ENCODE measurements at places on chromosomes 4 and X.

- DNase-seq = no peak
Measured at GRCh38 chr4:110361921-110362320, 114.0 kb upstream of the ENPEP start.

DNA sequence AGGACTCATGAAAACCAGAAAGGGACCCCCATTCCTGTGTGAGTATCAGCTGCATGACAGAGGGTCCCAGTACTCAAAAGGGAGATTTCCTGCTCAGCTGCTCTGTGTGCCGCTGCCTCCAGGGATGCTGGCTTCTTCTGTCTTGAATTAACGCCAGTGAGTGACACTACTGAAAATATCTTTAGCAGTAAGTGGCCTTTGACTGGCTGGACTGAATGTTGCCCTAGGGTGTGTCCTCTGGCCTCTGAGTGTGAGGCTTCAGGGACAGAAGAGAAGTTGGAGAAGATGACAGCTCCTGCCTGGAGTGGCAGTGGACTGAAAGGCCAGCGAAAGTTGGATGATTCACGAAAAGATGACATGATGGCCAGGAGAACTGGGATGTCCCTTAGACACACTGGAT lies 95.4 kb downstream of the LIMCH1 start:
- no peak for DNase-seq

- no peak for DNase-seq
Measured at GRCh38 chrX:20668550-20668949, 401.8 kb upstream of the RPS6KA3 start.

- DNase-seq = no peak
Measured at GRCh38 chr4:176906709-176907108, 114.0 kb upstream of the VEGFC start.

DNA sequence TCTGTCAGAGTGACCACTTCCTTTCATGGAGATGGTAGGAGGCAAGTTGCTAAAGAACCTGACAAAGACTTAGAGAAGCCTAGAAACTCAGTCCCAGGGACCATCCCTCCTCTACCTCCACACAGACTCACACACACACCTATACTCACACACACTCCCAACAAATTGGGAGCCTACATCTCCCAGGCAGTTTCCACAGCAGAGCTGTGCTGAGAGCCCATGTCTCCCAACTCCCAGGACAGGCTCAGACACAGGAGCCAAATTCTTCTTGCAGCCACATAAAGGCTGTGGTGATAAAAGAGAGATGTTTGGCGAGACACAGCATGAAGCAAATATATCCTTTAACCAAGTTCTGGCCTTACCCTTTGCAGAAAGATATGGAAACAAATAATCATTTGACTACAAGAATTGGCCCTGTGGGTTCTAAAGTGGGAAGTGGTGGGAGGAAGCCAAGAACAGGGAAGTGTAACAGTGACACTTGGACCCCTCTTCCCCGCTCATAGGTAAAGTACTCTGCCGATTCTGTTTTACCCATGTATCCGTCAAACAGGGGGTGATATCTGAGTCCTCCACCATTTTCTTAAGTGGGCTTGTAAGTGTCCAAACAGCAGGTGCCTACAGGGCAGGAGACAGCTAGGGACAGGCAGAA lies 11.0 kb upstream of the IDS start:
- no peak for DNase-seq

DNA sequence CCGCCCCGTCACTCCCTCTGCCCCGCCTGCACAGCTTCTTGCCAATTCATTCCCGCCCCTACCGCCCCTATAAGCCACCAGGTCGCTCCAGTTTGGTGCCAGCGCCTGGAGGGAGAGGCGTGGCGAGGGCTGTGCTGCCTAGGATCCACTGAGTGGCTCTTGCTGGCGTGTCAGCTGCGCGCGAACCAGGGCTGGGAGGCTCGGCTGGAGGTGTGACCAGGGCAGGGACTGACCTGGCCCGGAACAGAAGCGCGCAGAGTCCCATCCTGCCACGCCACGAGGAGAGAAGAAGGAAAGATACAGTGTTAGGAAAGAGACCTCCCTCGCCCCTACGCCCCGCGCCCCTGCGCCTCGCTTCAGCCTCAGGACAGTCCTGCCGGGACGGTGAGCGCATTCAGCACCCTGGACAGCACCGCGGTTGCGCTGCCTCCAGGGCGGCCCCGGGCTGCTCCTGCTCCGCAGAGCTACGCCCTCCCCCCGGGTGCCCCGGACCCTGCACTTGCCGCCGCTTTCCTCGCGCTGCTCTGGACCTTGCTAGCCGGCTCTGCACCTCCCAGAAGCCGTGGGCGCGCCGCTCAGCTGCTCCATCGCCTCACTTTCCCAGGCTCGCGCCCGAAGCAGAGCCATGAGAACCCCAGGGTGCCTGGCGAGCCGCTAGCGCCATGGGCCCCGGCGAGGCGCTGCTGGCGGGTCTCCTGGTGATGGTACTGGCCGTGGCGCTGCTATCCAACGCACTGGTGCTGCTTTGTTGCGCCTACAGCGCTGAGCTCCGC lies at the start of gene GPR78:
Gene GPR78 (plus strand): TSS at position 72 of the 773 bp plus-strand sequence. CDS start 591 bp downstream, at position 663.
- DNase-seq = peak; percentile 18

DNA sequence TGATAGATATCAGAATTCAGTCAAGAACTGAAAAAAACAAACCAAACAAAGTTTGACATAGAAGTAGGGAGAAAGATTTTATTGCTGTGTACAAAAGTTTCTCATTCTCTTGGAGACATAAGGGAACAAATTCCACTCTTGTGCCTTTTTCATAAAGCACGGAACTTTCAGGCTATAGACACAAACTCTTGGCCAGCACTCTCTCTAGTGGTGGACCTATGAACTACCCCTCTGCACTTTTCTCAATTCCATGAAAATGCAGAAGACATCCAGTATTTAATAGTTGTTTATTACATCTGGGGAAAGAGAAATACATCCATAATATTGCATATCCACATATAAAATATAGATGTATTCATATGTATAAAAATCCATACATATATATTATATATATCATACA lies 291.6 kb upstream of the HS3ST1 start:
- DNase-seq = no peak

DNA sequence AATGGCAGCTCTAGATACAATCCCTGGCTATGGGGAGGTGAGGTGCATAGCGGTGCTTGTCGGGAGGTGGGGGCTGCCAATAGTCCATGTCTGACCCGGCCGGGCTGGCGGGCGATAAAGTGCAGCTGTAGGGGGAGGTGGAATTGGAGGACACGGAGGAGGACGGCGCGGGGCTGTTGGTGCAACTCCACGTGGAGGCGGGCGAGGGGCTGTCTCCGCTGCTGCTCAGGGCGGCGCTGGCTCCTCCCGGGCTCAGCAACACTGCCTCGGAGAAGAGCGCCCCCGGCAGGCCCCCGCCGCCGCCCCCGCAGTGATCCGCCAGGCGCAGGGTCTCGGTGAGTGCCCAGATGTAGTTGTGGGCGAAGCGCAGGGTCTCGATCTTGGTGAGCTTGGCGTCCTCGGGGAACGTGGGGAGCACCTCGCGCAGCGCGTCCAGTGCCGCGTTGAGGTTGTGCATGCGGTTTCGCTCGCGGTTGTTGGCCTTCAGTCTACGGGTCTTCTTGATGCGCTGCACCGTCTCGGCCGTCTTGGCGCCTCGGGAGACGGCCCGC lies 1.3 kb downstream of the NEUROG2 start:
- no peak for DNase-seq

DNA sequence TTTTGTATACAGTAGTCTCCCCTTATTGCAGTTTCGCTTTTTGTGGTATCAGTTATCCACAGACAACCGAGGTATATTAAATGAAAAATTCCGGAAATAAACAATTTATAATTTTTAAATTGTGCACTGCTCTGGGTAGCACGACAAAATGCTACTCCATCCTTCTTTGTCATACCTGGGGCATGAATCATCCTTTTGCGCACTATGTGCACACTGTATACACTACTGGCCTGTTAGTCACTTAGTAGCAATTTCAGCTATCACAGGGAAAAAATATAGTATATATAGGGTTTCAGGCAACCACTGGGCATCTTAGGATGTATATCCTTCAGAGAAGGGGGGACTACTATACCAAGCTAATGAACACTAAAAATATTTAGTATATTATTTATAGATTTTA lies 198.8 kb upstream of the FAT4 start:
- DNase-seq = no peak

DNA sequence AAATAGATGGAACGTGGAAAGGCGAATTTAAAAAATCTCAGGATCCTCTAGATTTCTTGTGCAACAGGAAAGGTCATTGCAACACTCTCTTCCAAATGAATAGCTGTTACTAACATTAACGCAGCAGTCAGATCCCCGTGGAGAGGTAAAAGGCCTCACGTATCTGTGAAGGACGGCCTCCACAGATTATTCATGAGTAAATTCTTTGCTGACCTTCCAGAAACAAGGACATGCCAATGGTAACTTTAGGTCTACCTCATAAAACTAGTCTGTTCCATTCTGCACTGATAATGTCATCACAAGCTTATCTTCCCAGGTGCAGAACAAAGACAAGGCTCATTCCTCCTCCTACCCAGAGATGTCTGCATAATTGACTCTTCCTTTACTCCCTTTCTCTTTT lies 16.1 kb upstream of the REPS2 start:
- DNase-seq = no peak

DNA sequence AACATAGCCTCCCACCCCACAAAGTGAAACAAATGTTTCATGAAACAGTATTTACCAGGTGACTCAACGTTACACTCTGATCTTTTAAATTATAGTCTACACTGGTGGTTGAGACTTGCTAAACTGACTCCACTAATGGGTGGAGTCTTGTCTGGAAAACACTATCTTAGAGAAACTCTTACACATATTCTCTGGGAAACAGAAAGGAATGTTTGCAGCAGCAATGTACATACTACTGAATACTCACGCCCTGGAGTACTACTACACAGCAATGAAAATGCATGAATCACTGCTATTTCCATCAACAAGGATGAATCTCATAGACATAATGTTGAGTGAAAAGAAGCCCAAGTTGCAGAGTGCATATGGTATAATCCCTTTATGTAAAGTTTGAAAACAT lies 208.5 kb upstream of the IGFBP7 start:
- no peak for DNase-seq

DNA sequence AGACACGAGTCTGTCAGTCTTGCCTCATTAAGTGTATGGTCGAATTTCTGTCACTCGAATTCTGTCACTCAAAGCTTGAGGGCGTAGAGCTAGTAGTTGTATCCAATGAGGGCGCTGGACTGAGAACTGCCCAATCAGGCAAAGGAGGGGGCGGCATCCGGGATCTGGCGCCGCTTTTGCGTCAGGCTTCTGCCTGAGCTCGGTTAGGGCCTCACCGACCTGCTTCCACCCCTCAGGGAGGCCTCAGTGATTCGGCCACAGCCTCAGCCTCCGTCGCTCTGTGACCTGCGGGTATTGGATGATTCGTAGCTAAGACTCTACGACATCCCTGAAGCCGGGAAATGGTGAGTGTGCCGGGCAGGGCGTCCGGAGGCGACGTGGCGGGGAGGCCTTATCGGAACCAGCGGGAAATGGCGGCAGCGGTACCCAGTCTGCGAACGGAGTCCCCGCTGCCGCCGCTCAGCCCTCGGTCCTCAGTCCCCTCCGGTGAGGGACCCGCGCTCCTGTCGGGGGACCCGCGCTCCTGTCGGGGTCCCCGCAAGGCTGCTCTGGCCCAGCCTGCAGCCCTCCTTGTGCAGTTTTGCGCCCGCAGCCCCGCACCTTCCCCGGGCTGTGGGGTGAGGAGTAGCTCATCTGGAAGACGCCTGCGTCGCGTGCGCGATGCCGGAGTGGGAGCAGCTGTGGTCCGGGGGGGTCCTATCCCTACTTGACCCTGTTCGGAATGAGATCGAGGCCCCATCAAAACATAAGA lies 88.3 kb downstream of the ZNF718 start:
- DNase-seq = no peak

GRCh38 chrX:111088628-111089027 lies 7.4 kb upstream of the PAK3 start:
- DNase-seq = no peak

DNA sequence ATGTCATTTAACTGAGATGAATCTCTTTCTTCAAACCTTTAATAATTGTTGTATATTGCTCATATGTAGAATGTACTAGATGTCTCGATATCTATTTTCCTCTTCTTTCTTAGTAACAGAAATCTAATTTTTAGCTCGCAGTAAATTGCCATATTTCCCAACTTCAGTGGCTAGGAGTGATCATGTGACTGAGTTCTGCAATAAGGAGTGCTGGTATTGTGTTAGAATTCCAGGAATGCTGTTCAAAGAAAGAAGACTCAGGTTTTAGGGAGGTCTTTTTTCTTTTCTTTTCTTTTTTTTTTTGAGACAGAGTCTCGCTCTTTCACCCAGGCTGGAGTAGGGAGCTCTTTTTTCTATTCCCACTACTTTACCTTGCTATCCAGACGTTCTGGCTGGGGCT lies 81.7 kb downstream of the SLC10A7 start:
- DNase-seq = no peak

- no peak for DNase-seq
Measured at GRCh38 chr4:168907119-168907698, 102.8 kb downstream of the CBR4 start.

DNA sequence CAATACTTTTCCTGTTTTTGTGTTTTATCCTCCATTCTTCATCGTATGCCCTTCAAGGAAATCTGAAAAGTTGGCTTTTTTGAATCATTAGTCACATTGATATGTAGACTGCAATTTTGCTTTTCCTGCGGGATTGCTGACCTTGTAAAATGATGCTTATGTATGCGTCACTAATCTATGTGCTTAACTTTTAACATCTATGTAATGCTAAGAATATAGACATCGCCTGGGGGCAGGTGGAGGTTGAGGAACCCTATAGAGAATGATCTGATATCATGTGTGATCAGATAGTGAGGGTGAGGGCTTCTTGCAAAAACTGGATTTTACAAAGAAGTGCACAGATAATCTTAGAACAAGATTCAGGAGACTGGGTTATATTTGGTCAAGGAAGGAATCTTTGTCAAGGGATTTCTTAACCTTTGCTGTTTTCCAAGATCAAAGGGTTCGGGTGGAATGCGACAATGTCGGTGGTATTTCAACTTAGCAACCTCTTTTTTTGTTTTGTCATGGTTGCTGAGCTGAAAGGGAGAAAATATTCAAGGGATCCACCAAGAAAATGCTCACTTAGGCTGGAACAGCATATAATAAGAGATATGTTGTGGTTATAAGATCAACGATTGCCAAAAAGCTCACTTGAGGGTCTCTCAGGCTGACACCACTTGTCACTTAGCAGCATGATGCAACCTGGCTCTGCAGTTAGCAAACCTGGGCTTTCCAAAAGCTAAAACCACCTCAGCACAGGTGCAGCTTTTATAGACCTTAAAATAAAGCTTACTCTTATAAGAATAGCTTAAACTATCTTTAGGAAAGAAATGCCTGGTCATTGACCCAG lies 70.6 kb upstream of the PUDP start:
- no peak for DNase-seq

DNA sequence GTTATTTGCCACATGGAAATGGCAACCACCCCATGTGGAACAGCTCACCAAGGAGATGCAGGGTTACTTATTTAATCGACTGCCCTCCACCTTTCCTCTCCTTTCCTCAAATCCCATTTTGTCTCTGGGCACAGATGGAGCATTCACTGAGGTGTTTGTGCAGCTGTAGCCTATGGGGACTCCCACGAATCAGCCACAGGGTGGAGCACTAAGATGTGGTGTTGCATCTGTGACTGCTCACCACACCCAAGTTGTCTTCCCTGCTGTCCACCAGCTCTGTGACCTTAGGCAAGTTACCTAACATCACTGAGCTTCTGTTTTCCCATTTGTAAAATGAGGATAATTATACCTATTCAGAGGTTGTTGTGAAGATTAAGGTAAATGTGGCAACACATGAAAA lies 252.4 kb upstream of the CPEB2 start:
- no peak for DNase-seq

All from NCI-H1048 (cell line).